ENCODE measurements at places on chromosomes 11 and 22.

DNA sequence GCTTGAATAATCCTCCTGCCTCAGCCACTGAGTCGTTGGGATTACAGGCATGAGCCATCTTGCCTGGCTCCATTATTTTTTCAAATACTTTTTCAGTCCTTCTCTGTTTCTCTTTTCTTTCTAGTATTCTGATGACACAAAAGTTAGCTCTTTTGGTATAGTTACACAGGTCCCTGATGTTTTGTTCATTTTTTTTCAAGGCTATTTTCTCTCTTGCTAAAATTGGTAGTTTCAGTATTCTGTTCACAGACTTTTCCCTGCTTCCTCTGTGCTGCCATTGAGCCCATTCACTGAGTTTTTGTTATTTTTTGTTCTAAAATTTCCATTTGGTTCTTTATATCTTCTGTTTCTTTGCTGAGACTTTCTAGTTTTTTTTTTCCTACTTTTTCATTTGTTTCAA is 166.5 kb downstream of the UVRAG start:
- DNase-seq: no peak

- DNase-seq: no peak
These were observed 53.9 kb downstream of the MN1 start for GRCh38 chr22:27747396-27748221.

DNA sequence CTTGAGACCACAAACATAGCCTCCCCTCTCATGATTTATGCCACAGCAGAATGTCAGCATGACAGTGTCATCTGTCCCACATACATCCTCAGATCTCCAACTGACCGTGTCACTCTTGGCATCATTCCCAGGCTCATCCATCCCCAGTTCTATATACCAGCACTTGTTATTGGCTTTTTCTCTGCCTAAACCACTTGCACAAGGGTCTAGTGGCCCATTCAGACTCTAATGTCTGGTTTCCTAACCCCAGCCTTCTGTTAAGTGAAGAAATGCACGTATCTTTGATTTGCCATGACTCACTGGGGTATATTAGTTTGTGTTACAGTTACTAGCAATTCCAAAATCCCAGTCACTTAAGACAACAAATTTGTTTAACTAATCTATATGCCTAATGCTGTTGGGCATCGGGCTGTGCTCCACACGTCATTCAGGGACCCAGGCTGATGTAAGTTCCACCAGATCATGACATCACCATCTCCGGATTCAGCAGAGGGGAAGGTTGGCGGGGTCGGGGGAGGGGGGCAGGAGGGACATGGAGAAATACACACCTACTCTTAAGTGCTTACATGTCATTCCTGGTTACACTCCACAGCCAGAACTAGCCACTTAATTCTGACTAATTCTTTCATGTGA is 517.4 kb downstream of the BUD13 start:
- DNase-seq: no peak

DNA sequence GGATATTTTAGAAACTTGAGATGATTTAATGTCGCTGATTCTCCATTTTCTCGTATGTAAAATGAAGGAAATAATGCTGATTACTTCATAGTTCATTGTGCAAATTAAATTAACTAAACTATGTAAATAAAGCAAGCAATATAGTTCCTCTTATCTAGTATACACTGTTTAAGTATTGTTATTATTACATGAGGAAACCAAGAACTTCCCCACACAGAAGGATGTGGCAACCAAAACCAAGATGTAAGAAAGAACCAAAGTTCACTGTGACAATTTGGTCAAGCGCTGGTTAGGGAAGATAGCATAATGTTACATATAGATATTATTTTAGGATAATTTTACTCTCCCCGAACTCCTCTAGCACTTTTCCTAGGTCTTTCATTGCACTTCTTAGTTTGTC is 103.2 kb downstream of the XKR3 start:
- DNase-seq: no peak

- no peak for DNase-seq
These were observed 24.2 kb downstream of the EIF3F start for GRCh38 chr11:8011371-8011770.

GRCh38 chr22:26981111-26981510 is 323.7 kb downstream of the MIAT start:
- no peak for DNase-seq

DNA sequence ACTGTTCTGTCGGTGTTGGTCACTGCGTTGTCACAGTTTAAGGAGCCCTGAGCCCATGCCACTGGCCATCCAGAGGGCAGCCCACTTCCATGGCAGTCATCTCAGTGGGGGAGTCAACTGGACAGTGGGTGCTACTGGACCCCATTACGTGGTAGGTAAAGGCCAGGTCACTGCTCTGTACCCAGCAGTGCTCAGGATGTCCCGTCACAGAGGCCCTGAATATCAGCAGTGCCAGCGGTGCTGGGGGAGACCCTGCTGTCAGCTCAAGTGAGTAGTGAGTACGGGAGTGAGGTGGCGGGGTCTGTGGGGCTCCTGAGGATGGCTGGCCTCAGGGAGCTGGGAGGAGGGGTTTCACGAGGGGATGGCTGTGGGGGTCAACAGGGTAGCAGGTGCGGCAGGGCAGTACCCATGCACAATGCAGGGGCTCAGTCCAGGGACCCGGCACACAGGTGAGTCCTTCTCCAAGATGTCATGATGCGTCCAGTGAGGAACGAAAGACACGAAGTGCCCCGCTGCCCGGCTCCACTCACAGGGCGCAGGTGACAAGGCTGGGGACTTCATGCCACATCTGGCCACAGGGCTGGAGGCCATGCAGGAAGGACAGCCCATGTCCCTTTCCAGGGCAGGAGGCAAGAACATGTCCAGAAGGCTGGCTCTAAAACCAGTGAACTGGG is 27.9 kb downstream of the CELSR1 start:
- no peak for DNase-seq

- DNase-seq: no peak
These were observed 8.3 kb downstream of the PRR5L start for GRCh38 chr11:36304351-36304750.

- no peak for DNase-seq
These were observed 177.9 kb downstream of the ETS1 start for GRCh38 chr11:128409476-128409875.

GRCh38 chr11:64358907-64359711 is at the start of gene RPS6KA4:
TSS of gene RPS6KA4 (plus strand) at chr11:64359162. CDS start at chr11:64359236, 74 bp downstream.
- DNase-seq: peak; percentile 40

GRCh38 chr11:10328314-10329098 is 23.6 kb downstream of the ADM start:
- no peak for DNase-seq

- DNase-seq: no peak
These were observed 1.2 kb upstream of the FCHSD2 start for GRCh38 chr11:73143126-73143838.

DNA sequence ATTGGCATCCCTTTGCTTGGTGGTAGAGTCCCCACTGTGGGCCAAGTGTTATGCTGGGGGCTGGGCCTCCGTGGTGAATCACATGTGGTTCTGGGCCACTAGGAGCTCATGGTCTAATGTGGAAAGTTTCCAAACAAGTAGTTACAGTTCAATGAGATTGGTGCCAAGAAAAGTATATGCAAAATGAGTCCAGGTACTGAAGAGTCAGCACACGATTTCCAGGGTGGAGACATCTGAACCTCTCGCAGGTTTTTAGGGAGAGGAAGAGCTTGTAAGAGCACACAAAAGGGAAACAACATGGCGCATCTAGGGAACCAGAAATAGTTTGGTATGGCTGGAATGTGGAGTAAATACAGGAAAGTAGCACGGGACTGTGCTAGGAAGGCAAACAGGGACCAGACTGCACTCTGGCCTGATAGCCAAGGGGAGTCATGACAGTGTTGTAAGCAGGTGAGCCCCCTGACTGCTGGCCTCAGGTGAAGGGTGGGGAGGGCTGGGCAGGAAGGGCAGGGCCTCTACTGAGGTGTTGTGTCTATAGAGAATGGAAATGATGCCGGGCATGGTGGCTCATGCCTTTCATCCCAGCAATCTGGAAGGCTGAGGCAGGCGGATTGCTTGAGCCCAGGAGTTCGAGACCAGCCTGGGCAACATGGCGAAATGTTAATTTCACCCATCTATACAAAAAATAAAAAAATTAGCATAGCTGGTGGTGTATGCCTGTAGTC is 12.6 kb downstream of the POLR2F start:
- no peak for DNase-seq

GRCh38 chr11:656866-657265 is 19.8 kb downstream of the DRD4 start:
- DNase-seq: no peak

DNA sequence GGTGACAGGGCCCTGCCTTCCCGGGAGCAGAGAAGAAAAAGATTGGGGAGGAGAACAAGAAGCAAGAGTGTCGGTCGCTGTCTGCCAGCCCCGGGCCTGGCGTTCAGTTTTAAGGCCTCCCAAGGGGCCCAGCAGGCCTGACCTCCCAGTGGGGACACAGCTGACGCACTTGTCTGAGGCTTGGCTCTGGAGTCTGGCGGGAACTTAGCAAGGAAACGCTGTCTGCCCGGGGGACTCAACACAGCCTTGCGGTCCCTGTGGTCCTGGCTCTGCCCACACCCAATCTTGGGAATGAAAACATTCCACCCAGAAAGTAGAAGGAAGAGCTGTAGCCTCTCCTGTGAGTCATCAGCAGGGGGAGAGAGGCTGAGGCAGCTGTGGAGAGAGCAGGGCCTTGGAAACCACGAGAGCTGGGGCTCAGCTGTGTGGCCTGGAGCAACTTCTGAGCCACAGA is 54.4 kb downstream of the TRAF6 start:
- DNase-seq: no peak

GRCh38 chr11:75532200-75533048 is 6.7 kb upstream of the GDPD5 start:
- DNase-seq: no peak

GRCh38 chr22:31977141-31977841 is 33.0 kb downstream of the YWHAH start:
- peak; percentile 41 for DNase-seq

DNA sequence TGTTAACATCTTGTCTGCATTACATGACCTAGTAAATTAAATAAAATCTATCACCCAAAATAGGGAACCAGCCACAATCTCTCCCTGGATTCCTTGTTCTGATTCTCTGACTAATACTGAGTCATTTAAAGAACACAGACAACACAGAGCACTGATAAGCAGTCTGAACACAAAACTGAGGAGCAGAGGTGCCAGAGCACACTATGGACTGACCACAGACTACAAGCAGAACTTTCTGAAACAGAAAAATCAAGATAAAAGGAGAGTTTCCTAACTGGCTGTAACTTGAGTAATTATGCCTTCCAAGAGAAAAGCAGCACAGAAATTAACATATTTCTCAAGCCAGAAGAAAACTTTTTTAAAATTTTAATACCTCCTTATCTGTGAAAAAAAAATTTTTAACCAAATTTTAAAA is 128.8 kb downstream of the SGSM3 start:
- no peak for DNase-seq

GRCh38 chr11:69498614-69499175 is 17.2 kb downstream of the LINC01488 start:
- no peak for DNase-seq

GRCh38 chr11:13116491-13116890 is 107.4 kb downstream of the RASSF10 start:
- no peak for DNase-seq

GRCh38 chr11:55607545-55607944 is at the start of gene OR4C11:
TSS of gene OR4C11 (minus strand) at chr11:55607645. CDS start at chr11:55604373, 3,272 bp downstream.
- no peak for DNase-seq

GRCh38 chr11:116703421-116703820 is 69.4 kb downstream of the BUD13 start:
- DNase-seq: peak; percentile 56
